ENCODE measurements at places on chromosomes 4 and X.
A peak's percentile ranks its signal among the peaks of the same experiment; 100 is the strongest.

- DNase-seq, result peak; percentile 66
These were observed 1025.0 kb upstream of the PCDH10 start for GRCh38 chr4:132123870-132124623.

DNA sequence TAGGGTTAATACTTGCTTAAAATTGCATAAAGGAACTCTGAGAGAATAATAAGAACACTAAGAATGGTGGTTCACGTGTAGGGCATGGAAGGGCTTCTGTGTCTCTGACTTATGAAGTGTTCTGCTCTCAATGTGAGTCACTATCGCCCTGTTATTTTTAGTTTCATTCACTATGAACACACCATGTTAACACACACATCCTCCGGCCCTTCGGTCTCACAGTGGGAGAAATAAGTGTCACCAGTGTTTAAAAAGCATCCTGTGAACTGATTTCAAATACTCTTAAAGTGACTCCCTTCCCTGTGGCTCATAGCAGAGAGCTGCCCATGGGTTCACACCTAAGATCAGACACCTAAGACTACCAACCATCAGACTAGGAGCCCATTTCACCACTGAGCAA is 33.8 kb upstream of the FGFBP2 start:
- DNase-seq, result no peak

DNA sequence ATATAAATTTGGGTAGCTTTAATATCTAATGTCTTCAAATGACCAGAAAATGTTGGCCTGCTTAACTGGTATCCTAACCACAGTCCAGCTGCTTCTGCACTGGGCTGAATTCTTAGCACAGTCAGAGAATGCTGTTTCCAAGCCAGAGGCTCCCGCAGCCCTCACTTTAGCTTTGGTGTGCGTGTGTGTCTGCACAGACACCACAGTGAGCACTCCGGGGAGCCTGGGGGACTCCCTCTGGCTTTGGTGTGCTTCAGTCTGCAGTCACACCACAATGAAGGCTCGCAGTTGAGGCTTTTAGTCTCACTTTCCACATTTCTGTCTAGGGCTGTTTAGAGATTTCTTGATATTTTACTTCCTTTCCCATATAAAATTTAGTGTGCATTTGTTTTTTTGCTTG is 53.6 kb downstream of the APOO start:
- DNase-seq, result no peak

DNA sequence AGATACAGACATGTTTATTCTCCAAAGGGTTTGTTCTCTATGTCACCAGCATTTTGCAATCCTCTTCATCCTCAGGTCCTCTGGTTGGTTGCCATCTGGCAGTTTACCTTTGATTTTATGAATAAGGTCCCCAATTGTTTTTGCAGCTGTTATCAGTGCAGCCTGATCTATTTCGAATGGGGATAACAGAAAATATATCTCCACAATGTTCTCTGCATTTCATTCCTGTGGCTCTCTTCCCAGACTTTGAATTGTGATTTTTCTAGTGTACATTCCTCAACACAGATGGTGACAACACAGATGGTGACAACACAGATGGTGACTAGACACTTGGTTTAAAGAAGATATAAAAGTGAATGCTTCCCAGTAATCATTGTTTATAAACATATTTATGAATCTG is 74.1 kb downstream of the FBXO8 start:
- no peak for DNase-seq

DNA sequence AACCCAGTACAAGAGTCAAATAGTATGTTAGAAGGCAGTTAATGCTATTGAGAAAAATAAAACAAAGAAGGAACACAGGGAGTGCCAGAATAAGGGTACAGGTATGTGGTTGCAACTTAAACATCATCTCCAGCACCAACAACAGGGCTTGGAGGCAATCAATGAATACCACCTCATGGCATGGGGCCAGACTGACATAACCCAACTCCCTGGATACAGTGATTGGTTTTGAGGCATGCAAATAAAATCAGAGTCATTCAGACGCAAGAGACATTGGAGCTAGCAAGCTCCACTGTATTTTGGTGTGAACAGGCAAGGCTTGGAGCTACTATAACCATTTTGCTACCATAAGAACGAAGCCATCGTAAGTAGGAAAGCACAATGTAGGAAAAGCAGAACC is 56.7 kb downstream of the PPP3CA start:
- no peak for DNase-seq

DNA sequence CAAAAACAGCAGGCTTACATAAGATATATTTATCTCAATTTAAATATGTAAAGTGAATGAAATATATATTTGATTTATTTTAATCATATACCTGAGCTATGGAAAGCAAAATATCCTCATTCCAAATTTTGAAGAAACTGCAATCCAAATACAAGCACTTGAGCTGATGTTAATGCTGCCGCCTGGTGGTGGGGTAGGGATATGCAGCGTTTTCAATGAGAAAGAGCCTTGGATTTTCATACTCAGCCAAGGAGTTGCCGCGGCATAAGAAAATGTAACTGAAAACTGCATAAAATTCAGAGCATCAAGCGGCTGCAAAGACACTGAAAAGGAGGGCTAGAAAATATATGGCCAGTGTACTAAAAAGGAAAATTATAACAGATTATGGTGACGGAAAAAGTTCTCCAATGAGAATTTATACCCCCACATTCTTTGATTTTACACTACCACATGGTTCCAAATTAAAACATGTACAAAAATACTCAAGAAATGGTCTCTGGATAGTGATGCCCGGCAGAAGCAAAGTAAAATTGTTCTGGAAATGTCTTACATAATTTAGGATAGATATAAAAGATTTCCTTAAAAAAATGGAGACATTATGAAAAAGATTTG is 660.3 kb upstream of the PITX2 start:
- peak; percentile 32 for DNase-seq

All from mammary epithelial cell (primary cell).